Calu3 (cell line): ENCODE measurements at places on chromosomes 1 and 21.

GRCh38 chr1:118294875-118295642 is 110.0 kb upstream of the SPAG17 start:
- DNase-seq = no peak

- DNase-seq = no peak
These were observed 157.2 kb upstream of the TMEM51 start for GRCh38 chr1:14996133-14997050.

DNA sequence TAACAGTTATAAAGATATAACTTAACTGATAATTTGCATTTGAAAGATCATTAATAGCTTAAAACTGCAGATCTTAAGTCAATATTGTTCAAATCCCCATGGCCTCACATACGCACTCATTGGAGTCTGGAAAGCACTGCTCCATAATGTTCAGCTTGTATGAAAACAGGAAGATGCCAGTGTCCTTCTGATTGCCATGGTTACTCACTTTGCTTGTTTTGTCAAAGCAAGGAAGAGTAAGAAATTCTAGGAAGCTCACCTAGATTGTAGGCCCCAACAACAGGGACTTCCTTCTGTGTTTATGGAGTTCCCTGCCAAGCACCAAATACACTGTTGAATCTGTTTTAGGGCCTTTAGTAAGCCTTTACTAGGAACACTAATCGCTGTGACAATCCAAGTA is 10.9 kb downstream of the GAS5 start:
- DNase-seq = no peak

- DNase-seq = no peak
These were observed 105.8 kb upstream of the WLS start for GRCh38 chr1:68338081-68338480.

DNA sequence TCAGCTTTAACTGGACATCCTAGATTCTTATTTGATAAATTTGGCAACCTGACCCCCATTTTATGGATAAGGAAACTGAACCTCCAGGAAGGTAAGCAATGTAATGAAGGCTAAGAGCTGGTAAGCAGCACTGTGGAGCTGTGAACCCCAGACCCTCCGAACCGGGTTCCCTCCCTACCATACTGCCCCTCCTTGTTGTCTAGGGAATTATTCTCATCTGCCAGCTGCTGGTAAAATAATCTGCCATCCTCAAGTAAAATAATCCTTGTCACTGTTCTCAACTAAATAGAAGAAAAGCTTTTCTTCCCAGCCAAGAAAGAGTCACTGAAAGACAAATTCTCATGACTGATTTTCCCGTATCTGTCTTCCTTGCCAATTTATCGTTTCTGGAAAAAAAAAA is 55.8 kb upstream of the PRDX6 start:
- no peak for DNase-seq
